ENCODE measurements at places on chromosomes 7 and 10.

DNA sequence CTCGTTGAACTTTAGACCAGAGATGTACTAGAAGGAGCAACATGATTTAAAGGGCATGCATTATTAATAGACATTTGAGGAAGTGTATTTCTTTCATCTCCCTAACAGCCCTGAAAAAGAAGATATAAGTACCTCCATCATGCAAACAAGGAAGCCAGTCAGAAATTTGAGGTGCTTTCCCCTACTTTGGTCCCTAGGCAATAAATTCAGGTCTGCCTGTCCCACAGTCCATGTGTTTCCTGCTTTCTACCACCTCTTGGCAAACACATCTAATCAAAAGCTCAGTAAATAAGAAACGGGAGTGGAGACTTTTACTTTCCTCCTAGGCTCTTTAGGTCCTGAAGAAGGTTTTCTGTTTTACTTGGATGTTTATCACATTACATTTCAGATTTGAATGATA is 5.2 kb upstream of the SEMA3C start:
- no peak for DNase-seq

DNA sequence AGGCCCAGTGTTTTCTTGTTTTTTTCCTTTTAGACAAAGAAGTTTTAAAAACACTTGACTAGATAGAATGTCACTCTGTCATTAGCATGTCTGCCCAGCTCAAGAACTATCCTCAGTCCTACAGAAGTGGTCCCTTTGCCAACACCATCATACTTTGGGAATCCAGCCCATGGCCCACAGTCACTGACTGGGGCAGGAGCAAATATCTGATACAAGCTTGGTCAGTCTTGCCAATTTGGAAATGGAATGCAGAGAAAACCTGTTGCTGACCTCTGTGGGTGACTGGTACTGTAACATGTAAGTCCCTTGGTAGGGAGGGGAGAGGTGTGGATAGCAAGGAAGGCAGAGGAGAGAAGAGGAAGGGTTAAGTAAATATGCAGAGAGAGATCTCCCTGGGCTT is 47.8 kb downstream of the IPMK start:
- no peak for DNase-seq

DNA sequence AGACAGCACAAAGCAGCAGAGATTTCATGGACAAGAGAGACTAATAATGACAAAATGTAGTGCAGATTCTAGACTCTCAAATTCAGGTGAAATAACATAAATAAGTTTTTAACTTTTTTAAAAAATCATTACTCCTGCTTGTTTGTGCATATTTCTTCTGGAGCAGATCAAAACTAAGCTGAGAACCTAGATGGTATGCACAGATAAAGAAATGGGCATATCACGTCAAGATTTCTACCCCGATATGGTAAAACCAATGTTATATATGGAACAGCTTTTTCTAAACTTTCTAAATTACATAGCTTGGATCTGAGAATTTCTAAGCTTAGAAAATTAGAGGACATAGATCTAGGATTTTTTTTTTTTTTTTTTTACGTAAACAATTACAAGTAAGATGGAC is 18.2 kb downstream of the TWIST1 start:
- DNase-seq = no peak

- no peak for DNase-seq
Observed at GRCh38 chr7:20624666-20625385, 9.4 kb downstream of the ABCB5 start.

DNA sequence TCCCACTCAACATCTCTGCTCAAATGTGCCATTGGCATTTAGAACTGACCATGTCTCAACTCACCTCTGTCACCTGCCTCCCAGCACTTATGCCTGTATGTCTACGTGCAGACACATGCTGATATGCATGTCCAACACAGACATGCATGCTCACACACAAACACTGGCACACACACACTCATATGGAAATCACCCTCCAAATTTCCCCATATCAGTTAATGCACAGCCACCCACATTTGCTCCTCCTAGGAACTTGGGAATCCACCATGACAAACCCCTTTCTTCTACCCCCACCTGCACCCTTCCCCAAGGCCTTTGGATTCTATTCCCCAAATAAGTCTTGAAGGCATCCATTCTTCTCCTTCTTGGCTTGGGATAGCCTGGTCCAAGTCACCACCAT is 4.4 kb downstream of the FAM170B start:
- no peak for DNase-seq

- DNase-seq = no peak
Observed at GRCh38 chr7:20190560-20191390, 26.4 kb downstream of the MACC1 start.

DNA sequence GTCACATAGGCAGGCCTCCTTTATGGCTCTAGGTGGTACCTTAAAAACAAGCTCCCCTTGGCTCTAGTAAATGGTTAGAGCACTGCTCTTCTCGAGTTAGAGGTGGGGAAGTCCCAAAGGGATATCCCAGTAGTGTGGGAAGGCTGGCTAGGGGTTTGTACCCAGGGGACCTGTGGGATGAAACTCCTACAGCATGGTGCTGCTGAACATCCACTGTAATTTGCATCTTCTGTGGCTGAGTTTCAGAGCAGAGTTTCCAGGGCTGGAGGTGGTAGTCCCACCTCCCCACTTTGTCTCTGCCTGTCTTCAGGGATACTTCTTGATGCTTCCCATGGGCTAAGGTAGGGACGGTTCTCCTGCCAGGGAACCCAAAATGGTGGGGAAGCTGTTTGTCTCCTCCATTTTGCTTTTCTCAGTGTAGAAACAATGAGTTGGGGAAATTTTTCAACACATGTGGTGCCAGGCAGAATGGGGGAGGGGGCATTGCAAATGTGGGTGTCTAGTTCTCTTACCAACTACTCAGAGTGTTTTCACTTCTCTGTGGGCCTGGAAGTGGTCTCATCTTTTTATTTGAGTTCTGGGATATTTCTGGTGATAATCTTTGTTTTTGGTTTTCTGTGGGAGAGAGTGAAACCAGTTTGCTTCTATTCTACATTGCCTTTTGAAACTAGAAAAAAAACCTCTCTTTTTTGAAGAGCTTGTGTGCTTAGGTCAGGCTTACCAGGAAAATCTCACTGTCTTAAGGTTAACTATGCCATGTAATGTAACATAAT is 36.3 kb downstream of the SCART1 start:
- DNase-seq = no peak

DNA sequence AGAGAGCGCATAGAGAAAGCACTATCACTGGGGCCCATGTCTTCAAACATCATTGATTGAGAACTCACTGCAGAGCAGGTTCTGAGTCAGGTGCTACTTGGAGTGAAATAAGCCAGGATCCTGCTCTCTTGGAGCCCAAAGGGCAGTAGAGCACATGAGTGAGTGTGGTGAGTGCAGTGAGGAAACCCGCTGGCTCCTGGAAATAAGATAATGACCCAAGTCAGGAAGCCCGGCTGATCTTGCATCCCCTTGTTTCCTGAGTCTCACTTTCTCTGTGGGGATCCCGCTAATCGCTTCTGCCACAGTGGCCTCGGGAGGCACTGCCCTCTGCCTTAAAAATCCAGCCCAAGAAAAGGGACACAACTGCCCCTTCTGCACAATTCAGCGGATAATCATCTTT is 7.1 kb upstream of the FAM107B start:
- peak; percentile 28 for DNase-seq

- no peak for DNase-seq
Observed at GRCh38 chr7:7177044-7177517, 5.3 kb upstream of the C1GALT1 start.

- DNase-seq = no peak
Observed at GRCh38 chr7:111593343-111593742, 31.1 kb upstream of the IMMP2L start.

DNA sequence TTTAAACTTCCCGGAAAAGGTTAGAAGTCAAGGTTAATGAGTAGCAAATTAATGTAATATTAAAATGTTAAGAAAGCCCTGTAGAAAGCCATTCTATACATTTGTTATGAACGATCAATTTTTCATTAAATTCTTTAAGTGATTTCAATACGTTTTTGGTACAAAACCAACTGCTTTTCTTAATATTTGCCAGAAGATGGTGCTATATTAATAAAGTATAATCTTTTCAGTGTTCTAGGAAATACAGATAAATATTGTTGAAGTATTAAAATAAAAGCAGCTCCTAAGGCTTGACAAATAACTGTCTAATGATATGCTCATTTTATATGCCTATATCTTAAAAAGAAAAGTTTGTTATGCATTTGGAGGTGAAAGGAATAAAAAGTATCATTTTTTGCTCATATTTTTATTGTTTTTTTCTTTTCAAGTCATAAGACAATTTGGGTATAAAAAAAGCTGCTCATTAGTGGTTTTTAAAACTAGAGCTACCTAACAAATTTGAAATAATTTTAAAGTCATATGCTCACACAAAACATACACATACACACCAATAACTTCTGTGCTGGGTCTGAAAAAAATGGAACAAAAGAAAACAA is 130.3 kb upstream of the POT1 start:
- DNase-seq = peak; percentile 57

GRCh38 chr10:2927958-2928840 is 139.1 kb upstream of the PFKP start:
- DNase-seq = peak; percentile 66

DNA sequence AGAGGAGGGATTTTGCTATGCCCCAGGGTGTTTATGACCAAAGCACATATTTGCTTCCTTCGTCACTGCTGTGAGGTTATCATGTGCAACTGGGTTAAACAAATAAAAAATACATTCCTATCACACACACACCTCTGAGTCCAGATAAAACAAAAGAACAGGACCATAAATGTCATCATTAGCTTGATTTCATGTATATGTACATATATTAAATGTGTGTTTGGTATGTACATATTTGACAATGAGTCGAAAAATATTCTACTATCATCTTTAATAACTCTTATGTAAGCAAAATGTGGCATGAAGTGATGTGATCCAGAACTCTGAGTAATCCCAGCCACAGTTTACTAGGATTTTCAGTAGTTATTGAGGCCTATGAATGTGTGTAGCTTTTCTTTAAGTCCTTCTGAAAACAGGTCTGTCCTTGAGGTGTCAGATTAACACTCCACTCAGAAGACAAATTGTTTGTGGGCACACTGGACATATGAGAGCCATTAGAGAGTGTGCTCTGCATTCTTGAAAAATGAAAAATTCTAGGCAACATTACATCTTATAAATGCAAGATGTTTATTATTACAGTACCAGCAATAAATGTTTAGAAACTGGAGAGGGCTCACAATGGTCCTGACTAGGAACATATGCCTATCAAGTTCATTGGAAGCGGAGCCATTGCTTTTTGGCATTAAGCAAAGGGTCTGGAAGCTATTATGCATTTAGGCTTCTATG is 335.1 kb upstream of the SEMA3A start:
- DNase-seq = no peak

DNA sequence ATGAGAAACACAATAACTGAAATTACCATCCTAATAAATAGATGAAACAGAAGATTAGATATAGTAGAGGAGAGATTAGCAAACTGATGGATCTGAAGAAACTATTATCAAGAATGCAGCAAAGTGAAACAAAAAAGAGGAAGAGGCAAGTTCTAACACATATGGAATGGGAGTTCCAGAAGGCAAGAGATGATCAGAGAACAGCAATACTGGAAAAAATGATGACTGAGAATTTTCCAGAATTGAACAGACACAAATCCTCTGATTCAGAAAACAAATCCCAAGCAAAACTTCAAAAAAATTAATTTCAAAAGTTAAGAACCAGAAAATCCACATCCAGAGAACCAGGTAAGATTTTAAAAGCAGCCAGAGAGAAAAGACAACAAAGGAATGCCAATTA is 20.2 kb upstream of the CYREN start:
- no peak for DNase-seq

DNA sequence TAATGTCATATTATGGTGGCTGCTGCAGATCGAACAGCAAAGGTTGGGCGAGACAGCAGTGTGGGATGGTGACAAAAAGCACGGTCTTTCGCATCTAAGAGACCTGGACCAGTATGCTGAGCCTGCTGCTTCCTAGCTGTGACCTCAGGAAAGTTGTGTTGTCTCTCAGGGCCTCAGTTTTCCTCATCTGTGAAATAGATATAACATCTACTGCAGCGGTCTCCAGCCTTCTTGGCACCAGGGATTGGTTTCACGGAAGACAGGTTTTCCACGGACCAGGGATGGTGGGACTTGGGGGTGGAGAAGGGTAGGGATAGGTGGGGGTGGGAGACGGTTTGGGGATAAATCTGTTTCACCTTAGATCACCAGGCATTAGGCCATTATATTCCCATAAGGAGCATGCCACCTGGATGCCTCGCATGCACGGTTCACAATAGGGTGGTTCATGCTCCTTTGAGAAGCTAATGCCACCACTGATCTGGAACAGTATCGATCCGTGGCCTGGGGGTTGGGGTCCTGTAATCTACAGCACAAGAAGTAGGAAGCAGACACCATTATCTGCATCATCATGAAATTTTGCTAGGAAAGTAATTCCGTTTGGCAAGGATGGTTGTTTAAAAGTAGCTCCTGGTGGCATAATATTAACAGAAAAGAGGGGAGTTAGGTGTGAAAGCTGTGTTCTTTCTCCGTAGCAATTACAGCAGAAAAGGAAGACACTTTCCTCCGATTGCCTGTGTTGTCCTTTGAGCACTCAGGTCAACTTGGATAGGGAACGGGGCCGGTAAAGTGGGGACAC is 10.8 kb downstream of the KLF6 start:
- DNase-seq = no peak

GRCh38 chr7:55827577-55827976 is 35.0 kb downstream of the SEPTIN14 start:
- no peak for DNase-seq

DNA sequence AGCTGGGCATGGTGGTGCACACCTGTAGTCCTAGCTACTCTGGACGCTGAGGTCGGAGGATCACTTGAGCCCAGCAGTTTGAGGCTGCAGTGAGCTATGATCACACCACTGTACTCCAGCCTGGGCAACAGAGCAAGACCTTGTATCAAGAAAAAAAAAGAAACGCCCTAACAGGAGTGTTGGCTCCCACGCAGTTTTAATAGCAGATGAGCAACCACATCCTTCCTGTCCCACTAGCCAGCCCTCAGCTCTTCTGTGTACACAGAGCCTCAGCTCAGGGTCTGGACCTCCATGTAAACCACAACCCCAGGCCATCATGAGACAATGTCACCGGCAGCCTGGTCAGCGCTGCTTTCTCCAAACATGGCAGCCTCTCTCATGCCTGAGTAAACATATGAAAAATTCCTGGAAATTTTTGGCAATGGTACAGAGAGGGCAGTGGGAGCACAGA is 108.2 kb downstream of the PIP4K2A start:
- peak; percentile 96 for DNase-seq

DNA sequence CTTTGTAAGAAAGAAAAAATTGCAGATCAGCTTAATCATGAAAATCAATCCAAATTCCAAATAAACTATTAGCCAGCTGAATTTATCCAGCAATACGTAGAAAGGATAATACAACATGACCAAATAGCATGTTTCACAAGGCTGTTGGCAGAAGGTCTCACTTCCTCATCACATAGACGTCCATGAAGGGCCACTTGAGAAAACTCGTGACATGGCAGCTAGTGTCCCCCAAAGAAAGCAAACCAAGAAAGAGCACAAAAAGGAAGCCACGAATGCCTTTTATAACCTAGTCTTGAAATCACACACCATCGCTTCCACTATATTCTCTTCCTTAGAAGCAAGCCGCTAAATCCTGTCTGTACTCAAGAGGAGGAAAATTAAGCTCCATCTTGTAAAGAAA is 105.6 kb upstream of the NRBF2 start:
- DNase-seq = no peak

Data from Kasumi-1 (cell line).